BE2C (cell line): ENCODE measurements at places on chromosomes 6 and 20.

GRCh38 chr6:154138793-154139192, 99.8 kb downstream of the OPRM1 start:
- no peak for DNase-seq

DNA sequence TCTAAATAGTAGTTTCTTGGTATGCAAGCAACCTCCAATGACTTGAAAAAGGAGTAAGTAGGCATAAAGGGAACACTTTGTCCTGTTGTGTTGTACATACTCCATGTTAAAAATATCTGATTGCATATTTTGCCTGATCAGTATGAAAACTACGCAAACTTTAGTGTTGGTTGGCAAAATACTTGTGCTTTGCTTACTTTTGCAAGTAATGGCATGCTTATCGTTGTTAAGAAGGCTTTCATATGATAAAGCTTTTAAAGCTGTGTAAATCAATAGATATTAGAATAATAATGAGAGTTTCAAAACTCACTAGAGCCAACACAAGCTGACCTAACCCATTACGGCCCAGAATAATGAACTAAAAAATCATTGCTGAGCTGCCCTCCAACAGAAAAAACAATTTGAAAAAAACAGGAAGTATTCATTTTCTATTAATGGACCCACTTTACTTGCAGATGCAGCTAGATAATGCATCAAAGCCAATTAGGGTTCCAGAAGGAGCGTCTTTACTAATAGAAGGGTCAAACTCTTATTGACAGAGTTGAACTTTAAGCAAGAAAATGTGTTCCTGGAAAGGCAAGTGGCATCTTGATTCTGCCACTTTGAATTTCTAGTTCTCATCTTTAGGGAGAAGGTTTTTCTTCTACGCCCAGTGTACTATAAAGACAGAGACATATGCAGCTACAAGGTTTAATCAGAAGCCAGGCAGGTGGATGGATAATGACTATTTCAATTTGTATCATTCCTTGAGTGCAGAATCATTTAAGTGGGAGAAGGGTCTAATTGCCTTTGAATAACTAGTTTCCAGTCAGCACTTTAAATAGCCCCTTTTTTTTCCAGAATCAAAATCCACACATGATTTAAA, 82.2 kb downstream of the SNAP25 start:
- DNase-seq, result no peak

GRCh38 chr6:114280239-114280982, 62.4 kb downstream of the HS3ST5 start:
- DNase-seq, result no peak

- DNase-seq, result no peak
Observed at GRCh38 chr6:132728616-132729015, 14.8 kb upstream of the VNN1 start.

- no peak for DNase-seq
Observed at GRCh38 chr20:23628402-23629016, 9.2 kb downstream of the CST3 start.
